Activated naive CD4-positive, alpha-beta T cell treated with anti-CD3 and anti-CD28 coated beads for 36 hours (primary cell): ENCODE measurements at places on chromosomes 5 and 9.

GRCh38 chr9:1837453-1838084 lies 177.6 kb upstream of the SMARCA2 start:
- peak; percentile 37 for DNase-seq

DNA sequence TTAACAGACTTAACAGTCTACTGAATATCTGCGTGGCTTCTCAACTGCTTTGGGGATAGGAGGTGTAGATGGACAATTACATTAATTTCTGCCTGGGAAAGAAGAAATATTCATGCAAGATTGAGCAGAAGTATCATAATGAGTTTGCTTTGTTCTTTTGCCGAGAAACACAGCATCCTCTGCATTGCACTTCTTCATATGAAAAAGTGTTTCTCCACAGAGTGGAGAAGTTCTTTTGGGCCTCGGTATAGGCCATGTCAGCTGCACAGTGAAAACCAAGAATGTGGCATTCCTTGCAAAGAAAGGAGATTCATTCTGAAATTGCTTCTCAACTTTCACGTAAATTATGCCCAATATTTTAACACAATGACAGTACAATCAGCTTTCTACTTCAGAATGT lies 17.6 kb upstream of the SNX2 start:
- DNase-seq, result no peak

- no peak for DNase-seq
These were observed 81.0 kb downstream of the DAPK1 start for GRCh38 chr9:87578625-87579024.

DNA sequence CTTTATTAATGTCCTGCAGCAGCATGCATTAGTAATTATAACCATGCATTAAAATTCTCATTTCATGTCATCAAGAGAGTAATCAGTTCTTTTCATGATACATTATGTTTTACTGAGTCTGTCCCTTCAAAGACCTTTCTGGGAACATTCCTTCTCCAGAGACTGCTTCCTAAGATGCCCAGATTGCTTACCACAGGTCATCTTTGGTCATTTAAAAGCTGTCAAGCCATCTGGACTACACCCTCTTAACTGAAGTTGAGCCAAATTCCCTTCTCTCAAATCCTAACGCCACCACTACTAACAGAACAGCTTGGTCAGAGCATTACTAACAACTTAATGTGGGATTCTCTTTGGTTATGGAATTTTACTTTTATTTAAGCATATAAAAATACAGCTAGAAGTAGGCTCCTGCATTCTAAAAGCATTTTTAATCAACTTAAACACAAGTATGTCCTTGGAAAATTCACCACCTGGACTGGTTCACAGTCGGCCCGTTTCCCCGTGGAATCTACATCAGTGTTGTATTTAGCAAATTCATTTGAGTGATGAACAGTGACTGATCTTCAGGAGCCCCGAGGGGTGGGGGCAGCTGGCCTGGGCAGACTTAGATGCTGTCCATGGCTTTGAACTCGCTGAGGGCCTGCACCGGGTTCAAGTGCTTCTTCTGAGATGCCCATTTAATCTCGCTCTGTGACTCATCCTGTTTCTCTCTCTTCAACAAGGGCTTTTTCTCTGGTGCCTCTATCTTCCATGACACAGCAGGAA lies 92.8 kb upstream of the CCDC112 start:
- DNase-seq, result no peak

GRCh38 chr9:124455820-124456219 lies 5.6 kb downstream of the ADGRD2 start:
- DNase-seq, result no peak

DNA sequence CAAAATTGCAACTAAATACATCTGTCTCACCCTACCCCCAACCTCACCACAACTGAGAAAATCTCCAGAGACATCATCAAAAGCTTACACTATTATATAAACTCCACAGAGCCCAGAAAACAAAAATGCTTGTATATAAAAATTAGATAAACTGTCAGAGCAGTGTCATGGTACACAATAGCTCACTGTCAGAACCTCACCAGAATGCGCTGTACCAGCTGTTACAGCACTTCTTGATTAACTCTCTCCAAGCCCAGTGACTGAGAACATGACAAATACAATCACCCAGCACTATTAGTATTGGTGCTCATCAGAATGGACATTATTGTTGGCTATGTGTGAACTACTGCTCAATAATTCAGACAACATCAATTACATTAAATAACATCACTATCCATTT lies 65.7 kb downstream of the ZDHHC21 start:
- DNase-seq, result no peak

- DNase-seq, result no peak
These were observed 419.5 kb upstream of the CTNND2 start for GRCh38 chr5:12323637-12324229.

- DNase-seq, result no peak
These were observed 21.9 kb downstream of the PITX1 start for GRCh38 chr5:135012033-135012588.

- no peak for DNase-seq
These were observed 179.7 kb upstream of the TLX3 start for GRCh38 chr5:171129308-171129707.

GRCh38 chr5:157478726-157479125 lies 18.7 kb downstream of the NIPAL4 start:
- DNase-seq, result no peak

GRCh38 chr9:5110867-5111681 lies 74.4 kb downstream of the INSL6 start:
- DNase-seq, result no peak

DNA sequence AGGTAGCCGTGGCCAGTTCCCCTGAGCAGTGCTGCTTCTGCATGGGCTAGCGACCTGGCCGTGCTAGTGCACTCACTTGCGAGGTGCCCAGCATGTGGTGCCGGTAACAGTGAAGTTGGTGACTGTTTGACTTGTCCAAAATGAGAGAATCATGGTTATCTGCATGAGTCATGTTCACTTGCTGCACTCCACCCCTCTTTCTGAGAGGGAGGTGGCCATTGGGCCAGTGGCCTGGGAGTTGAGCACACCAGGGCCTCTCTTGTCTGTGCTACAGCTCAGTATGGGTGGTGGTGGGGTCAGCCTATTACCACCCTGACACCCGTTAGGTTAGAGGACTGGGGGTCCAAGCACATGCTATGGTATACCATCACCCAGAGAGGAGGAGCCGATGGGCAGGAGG lies 55.4 kb upstream of the GARNL3 start:
- DNase-seq, result peak; percentile 2

- no peak for DNase-seq
These were observed 45.5 kb downstream of the CTSL start for GRCh38 chr9:87771316-87772006.

- DNase-seq, result no peak
These were observed 20.8 kb downstream of the PLGRKT start for GRCh38 chr9:5416953-5417352.

DNA sequence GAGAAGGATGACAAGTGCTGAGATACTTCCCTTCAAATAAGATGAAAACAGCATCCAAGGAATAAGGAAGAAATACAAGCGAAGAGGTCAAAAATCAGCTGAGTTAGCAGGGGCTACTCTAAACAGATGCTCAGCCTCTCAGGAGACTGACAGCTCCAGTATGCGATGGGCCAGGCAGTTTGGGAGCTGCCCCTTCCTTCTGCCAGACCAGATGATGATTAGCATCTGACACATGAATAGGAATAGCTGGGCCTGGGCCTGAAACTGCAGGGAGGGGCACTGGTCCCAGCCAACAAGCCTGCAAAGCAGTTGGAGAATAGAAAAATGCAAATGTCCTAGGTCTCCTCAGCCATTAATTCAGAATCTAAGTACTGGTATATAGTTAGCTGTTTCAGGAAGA lies 13.1 kb upstream of the MAP3K1 start:
- no peak for DNase-seq

- no peak for DNase-seq
These were observed 15.1 kb downstream of the GRAMD2B start for GRCh38 chr5:126438267-126438666.

GRCh38 chr9:4537581-4537980 lies 47.3 kb downstream of the SLC1A1 start:
- DNase-seq, result no peak

- no peak for DNase-seq
These were observed 356.1 kb downstream of the SPOCK1 start for GRCh38 chr5:137142764-137143605.

GRCh38 chr5:58259685-58260152 lies 200.2 kb downstream of the PLK2 start:
- DNase-seq, result no peak

GRCh38 chr9:111438541-111439235 lies 45.5 kb downstream of the ECPAS start:
- no peak for DNase-seq

GRCh38 chr9:5846501-5846921 lies 13.6 kb upstream of the ERMP1 start:
- DNase-seq, result no peak

- DNase-seq, result no peak
These were observed 87.1 kb downstream of the PDE6A start for GRCh38 chr5:149857499-149857898.

DNA sequence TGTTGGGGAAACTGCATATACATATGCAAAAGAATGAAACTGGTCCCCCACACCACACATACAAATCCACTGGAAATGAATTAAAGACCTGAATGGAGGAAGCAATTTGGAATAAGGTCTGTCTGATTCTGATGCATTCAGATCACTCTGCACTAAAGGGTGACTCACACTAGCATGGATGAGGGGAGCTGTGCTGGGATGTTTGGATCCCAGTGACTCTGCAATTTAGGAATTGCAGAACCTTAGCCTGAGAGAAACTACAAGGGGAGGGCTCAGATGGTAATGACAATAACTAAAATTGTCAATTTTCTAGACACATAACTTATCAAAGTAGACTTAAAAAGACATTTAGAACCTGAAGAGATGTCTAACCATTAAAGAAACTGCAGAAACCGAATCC lies 312.0 kb downstream of the CDK5RAP2 start:
- no peak for DNase-seq

DNA sequence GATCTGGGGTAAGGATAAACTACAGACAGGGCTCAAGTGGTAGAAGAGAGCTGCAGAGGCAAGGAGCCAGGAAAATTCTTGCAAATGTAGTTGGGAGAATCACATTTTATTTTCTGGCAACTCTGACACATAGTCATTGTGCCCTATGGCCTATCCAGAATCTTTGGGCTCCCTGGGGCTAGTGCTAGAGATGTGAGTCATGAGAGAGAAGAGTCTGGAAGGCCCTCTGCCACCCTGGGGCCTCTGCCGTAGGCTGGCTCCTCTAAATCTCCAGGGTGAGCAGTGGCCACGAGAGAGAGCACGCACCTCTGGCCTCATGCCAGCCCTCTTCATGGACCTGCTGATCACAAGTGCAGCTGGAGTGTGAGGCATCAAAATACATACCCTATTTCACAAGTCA lies 74.3 kb upstream of the SSBP2 start:
- DNase-seq, result no peak

GRCh38 chr5:45604092-45604491 lies 92.1 kb downstream of the HCN1 start:
- DNase-seq, result no peak

DNA sequence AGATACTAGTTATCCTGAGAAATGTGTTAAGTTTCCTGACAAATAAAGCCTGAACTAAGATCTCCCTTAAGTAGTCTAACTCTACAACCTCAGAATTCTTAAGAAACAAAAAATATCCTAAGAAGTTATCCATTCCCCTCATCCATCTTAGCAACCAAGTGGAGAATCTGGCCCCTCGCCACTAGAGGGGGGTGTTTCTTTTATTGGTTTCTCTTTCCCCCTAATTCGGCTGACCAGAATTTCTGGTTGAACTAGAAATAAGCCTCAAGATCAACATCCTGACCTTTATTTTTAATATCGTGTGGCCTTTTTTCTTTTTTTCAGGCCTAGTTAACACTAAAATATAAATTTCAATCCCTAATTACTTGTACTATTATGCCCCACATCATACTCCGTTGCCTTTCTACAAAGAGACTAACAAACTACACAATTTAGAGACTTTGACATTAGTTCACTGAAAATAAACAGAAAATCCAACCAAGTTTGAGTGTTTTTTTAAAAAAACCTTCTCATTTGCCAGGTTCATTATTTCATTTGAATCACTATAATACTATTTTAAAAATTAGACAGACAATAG lies 14.3 kb upstream of the NR4A3 start:
- peak; percentile 79 for DNase-seq

DNA sequence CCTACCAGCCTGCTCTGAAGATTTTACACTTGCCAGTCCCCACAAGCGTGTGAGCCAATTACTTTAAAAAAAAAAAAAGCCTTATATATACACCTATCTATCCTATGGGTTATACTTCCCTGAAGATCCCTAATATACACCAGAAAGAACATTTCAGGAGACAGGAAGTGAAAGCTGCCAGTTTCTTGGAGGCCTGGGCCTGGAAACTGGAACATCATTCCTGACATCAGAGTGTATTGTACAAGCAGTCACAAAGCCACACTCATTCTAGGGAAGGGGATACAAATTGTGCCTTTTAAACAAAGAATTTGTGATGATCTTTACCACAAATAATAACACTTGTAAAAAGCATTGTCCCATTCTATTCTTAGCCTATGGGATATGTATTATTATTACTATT lies 98.3 kb upstream of the FBN2 start:
- no peak for DNase-seq

- DNase-seq, result no peak
These were observed 35.8 kb downstream of the SLC36A1 start for GRCh38 chr5:151483176-151483575.

- DNase-seq, result no peak
These were observed 330.6 kb upstream of the MEF2C start for GRCh38 chr5:89213573-89213972.

DNA sequence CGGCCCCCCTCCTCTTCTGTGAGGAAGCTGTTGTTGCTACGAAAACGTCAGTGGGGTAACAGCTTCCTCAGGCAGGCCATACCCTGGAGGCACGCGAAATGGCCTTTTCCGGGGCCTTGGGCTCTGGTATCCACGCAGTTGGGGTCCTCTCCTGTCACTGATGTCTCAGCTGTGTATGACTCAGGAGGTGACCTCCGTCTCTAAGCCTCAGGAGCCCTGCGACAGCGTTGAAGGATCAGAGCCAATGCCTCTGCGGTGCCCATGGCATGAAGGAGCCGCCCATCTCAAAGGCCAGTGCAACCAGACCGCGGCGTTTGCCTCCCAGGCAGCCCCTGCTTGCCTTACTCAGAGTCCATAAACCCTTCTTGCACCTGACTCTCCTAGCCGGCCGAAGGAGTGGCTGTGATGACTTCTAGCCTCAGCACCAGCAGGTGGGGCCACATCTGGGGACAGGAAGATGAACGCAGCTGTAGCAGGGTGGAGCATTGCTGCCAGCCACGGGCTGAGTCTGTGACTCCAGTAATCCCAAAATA lies 1.0 kb upstream of the MXD3 start:
- peak; percentile 85 for DNase-seq

GRCh38 chr5:83026930-83027687 lies 50.1 kb downstream of the TMEM167A start:
- DNase-seq, result no peak
